NCI-H1436 (cell line): ENCODE measurements at places on chromosomes 16 and 17.
A peak's percentile ranks its signal among the peaks of the same experiment; 100 is the strongest.

DNA sequence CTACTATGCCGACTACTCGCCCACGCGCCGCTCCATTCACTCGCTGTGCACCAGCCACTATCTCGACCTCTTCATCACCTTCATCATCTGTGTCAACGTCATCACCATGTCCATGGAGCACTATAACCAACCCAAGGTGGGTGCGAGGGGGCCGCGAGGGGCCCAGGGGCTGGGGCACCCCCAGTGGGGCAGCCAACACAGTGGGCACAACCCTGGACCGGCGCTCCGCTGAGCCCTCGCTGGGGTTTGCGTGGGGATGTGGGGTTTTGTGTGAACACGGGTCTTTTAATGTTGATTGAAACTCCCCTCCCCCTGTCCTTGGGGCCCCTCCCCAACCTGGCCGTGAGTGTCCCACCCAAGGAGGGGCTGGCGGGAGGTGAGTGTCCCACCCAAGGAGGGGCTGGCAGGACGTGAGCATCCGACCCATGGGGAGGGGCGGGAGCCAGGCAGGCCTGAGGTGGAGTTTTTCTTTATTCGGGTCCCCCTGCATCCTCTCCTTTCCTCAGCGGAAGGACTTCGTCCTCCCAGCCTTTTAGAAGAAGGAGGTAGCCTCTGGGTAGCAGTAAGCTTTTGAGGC is 11.2 kb downstream of the TPSG1 start:
- no peak for DNase-seq

- no peak for DNase-seq
These were observed 12.7 kb upstream of the SPAG9 start for GRCh38 chr17:51133365-51133764.

DNA sequence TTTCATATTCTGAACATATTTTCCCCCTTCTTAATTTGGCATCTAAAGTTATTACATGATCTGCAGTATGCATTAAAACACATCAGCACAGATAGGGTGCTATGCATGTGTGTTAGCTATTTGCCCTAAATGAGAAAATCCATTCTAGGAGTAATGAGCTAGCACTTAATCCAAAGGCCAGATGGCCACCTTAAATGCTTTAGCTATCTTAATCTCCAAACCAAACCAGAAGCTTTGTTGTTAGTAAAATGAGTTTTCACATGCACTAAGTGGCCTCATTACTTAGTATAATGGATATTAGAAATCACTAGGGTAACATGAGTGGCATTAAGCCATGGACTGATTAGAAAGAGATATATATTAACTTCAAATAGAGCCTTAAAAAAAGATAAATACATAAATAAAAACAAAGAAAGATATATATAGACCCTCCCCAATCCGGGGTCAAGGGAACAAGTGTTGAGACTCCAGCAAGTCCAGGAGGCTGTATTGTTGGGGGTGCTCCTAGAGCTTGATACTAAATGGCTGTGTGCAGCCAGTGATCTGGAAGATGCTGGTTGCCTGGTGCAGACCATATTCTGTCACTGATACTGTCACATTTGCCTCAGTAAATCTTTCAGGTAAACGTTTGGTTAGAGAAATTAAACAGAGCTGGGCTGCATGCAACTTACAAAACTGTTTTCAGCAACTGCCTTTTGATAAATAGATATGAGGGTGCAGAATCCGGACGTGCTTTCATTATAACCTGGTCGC is 67.3 kb downstream of the MYH10 start:
- no peak for DNase-seq

DNA sequence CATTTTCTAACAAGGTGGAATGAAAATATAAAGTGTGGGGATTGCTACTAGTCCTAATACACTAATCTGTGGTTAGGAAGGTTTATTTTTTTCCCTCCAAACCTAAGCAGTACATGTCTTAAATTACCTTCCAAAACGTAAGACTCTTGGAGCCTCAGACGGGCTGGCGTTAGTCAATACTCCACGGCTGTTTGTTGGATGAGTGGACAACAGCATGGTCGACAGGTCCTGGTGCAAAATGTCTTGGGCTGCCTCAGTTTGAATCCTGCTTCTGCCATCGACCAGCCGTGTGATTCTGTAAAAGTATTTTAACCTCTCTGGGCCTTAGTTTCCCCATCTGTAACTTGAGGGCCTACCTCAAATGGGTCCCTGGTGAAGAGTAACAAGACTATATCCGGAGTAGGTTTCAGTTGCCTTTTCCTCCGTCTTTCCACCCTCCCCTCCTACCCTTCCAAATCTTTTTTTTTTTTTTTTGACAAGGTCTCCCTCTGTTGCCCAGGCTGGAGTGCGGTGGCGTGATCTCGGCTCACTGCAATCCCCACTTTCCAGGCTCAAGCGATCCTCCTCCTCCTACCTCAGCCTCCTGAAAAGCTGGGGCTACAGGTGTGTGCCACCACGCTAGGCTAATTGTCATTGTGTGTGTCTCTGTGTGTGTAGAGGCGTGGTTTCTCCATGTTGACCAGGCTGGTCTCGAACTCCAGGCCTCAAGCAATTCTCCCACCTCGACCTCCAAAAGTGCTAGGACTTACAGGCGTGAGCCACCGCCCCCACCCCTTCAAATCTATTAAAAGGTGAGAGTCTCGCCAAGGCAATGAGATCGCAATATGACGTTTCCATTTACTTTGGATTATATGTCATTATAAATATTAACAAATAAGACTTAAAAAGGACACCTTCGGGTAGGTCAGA is 5.8 kb downstream of the SCGB1C2 start:
- no peak for DNase-seq

GRCh38 chr17:933312-934073 is 46.1 kb downstream of the NXN start:
- no peak for DNase-seq

DNA sequence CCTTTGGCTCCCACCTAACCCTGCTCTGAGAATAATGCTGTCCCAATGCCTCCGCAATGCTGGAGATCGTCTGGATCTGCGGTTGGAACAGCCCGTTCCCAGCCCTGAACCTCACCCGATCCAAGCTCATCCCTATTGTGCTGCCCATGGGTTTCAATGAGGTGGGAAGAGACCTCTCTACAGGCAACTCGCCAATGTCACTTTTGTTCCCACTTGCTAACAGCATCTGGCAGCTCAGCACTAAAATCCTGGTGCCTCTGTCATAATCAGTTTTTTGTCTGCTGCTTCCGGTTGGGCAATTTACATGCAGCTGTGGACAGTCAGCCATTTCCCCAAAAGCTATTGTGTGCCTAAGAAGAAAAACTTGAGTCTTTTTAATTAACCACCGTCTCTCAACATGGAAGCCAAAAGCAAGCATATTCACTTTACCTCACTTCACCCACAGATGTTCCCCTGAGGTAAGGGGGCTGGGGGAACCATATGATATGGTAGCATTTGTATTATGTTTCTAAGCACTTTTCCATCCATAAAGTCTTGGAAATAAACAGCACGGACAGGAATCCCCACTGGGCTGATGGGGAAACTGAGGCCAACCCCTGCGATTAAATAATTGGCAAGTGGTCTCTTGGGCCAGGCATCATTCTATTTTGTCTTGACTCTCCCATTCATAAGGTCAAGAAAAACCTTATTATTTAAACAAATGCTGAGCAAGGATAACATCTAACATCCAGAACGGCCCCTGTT is 159.2 kb upstream of the CDH5 start:
- no peak for DNase-seq

DNA sequence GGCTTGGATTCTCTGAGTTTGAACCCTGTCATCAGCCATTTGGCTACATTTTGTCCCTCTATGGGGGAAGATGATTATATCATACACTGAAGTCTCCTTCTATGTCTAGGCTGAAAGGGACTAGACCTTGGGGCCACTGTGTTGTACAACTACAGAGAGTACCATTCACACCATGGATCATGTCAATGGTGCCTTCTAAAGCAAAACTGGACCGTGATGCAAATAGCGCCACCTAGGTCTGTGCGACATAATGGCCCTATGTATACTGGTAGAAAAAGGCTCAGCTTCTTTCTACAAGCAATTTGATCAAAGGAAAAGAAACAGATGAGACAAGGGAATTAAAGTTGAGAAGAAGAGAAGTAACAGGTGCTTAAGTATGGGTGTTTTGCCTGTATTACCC is 100.7 kb downstream of the LYRM1 start:
- no peak for DNase-seq

DNA sequence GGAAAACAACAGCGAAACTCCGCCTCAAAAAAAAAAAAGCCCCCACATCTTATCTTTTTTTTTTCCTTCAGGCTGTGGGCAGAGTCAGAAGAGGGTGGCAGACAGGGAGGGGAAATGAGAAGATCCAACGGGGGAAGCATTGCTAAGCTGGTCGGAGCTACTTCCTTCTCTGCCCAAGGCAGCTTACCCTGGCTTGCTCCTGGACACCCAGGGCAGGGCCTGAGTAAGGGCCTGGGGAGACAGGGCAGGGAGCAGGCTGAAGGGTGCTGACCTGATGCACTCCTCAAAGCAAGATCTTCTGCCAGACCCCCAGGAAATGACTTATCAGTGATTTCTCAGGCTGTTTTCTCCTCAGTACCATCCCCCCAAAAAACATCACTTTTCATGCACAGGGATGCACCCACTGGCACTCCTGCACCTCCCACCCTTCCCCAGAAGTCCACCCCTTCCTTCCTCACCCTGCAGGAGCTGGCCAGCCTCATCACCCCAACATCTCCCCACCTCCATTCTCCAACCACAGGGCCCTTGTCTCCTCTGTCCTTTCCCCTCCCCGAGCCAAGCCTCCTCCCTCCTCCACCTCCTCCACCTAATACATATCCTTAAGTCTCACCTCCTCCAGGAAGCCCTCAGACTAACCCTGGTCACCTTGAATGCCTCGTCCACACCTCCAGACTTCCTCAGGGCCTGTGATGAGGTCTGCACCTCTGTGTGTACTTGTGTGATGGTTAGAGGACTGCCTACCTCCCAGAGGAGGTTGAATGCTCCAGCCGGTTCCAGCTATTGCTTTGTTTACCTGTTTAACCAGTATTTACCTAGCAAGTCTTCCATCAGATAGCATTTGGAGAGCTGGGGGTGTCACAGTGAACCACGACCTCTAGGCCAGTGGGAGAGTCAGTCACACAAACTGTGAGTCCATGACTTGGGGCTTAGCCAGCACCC is 1.2 kb upstream of the HBA1 start:
- DNase-seq: no peak

DNA sequence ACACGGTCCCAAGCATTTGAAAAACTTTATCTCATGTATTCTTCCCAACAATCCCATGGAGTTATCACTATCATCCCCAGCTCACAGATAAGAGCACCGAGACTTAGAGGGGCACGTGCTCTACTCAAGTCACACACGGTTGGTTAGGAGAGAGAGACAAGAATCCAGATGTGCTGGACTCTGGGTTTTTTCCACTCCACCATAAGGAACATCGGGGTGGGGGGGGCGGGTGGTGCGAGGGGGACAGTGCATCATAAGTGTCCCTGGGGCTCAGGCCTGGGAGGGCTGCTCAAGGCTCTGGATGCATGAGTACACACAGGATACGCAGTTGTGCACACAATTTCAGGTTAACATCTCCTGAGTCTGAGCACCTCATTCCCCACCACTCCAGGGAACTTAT is 7.4 kb downstream of the CDC42EP4 start:
- no peak for DNase-seq

DNA sequence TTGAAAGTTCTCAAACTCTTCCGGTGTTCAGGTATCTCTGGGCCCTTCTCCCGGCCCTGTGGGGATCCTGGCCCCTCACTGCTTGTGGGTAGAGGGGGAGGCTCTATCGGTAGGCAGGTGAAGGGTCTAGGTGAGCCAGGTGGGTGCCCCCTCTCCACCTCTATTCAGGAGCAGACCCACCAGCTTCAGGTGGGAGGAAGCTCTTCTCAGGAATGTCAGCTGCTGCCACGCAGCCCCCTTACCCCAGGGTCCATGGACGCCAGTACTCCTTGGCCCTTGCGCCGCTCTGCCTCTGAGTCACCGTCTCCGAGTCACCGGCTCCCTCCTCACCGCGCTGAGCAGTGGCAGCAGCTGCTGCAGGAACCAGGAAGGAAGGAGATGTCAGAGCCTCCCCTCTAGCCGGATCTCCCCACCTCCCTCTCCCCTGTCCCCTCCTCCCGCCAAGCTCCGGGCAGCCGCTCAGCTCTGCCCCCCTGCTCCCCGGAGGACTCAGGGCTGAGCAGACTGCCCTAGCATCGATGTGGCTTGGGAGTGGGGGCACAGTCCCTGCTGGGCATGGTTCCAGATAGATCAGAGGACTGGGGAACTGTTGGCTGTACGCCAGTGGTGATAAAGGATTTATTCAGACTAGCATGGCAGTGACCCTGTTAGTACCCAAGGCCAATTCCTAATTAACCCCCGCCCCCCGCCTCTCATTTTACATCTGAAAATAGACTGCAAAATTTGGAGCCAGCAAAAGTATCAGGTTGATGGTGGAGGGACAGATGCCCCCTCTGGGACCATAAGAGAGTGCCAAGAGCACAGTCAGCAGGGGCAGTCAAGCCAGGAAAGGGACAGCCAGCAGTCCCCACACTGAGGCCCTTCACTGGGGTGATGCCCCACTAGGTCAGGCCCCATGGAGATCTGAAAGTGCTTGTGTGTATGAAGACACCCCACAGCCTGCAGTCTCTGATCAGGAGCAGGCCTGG is at the start of gene OSBPL7:
Gene OSBPL7 (minus strand): TSS at position 371 of the 968 bp plus-strand sequence. CDS start 1,516 bp downstream, outside the sequence.
- peak; percentile 87 for DNase-seq

DNA sequence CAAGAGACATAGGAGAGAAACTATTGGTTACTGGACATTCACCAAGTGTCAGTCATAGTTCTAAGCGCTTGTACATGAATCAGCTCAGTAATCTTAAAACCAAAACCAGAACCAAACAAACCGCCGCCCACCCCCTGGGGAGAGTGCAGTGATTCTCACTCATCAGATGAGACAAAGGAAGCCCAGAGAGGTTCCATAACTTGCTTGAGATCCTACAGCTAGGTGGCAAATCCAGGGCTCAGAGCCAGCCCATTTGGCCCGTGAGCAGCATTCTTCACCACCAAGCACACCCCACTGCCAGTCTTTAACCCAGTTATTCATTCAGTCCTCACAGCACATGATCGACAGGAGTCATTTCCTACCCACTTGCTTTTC is 37.2 kb upstream of the RGS9 start:
- peak; percentile 26 for DNase-seq

GRCh38 chr17:45367216-45367615 is 50.4 kb upstream of the MAP3K14 start:
- no peak for DNase-seq

- no peak for DNase-seq
These were observed 289.1 kb downstream of the CA10 start for GRCh38 chr17:51869387-51869786.

DNA sequence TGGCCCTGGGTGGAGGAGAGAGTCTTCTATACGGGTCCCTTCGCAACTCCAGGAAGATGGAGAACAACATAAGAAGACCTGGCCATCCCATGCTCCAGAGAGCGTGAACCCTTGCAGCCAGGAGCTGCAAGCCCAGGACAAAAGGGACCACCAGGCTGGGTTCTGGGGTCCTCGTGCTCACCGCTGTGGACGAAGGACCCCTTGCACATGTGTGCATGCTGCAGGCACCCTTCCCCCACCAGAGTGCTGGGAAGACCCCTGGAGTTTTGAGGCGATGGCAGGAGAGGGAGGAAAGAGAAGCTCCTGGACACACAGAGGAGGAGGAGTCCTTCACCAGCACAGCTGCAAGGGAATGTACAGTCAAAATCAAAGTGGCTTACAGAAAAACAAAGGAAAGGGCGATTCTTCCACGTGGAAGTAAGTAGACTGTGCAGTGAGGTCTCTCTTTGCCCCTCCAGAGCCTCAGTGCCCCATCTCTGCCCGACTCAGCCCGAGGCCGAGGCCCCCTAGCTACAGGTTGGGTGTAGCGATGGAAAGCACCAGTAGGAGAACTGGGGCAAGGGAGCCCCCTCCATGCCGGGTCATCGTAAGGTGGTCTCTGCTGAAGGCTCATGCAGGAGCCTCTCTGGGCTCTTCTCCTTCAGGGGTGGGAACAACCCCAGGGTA is 51.3 kb downstream of the PIMREG start:
- no peak for DNase-seq

GRCh38 chr17:15502369-15503112 is 35.1 kb upstream of the CDRT4 start:
- peak; percentile 33 for DNase-seq
